ENCODE measurements at places on chromosomes 2 and 18.

DNA sequence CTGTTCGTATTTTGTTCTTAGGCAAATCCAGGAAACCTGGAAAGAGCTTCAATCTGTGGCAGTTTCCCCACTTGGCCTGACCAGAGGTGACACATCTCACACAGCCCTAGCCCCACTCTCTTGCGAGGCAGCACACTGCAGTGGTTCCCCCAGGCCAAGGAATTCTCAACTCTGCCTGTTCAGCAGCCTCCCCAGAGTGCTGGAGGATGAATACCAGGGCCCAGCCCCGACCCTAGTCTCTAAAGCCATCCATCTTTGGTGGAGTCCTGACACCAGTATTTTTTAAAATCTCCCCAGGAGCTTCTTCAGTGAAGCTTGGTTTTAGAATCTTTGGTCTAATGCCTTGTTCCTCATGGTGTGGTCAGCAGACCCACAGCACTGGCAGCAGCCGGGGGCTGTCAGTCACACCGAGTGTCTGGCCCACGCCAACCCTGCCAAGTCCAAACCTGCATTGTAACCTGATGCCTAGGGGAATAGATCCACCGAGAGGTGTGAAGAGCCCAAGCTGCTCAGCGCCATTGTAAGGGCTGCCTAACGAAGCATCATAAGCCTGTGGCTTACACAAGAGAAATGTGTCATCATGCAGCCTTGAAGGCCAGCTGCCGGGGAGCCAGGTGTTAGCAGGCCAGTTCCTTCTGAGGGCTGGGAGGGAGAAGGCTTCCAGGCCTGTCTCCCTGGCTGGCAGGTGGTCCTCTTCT lies 428.7 kb upstream of the ID2 start:
- no peak for DNase-seq

DNA sequence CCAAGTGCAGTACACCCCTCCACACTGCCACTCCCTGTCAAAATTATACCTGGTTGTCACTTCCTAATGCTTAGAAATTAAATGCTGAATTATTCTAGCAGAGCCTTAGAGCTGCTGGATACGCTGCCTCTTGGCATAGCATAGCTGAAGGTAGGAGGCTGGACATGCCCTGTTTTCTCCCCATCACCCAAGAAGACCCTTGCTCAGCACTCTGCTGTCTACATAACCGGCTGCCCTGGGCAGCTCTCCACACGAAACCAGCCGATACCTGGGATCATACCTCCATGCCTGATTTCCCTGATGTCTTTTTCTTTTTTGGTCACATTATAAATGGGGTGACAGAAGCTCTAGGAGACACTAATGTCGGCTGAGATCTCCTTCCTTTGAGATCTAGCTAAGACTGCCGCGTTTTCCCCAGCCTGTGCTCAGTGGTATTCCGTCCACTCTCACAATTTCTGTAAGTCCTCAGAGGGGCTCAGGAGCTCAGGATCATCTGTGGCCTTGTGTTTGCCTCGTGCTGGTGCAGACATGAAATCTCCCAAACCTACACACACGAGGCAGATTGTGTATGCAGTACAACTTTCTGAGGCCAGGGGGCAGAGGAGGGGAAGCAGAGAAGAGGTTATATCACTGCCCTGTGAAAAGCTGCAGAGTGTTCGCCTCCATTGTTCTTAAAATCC lies 13.5 kb upstream of the ZAP70 start:
- no peak for DNase-seq

GRCh38 chr2:128477026-128477820 lies 158.6 kb upstream of the HS6ST1 start:
- DNase-seq = no peak

GRCh38 chr2:238081561-238081960 lies 18.6 kb upstream of the ESPNL start:
- no peak for DNase-seq

GRCh38 chr2:168160897-168161296 lies 86.5 kb downstream of the STK39 start:
- no peak for DNase-seq

- no peak for DNase-seq
These were observed 1113.6 kb upstream of the PIK3C3 start for GRCh38 chr18:40841467-40841866.

GRCh38 chr2:144519934-144520731 lies at the start of gene ZEB2:
ZEB2 (minus strand) TSS chr2:144520119; CDS start chr2:144517350, 2,769 bp downstream.
- DNase-seq = no peak

GRCh38 chr2:215828528-215829184 lies 184.7 kb downstream of the MREG start:
- no peak for DNase-seq

- no peak for DNase-seq
These were observed 4.6 kb downstream of the SPATS2L start for GRCh38 chr2:200311139-200311538.

GRCh38 chr18:11761553-11761952 lies 72.5 kb downstream of the GNAL start:
- DNase-seq = no peak

DNA sequence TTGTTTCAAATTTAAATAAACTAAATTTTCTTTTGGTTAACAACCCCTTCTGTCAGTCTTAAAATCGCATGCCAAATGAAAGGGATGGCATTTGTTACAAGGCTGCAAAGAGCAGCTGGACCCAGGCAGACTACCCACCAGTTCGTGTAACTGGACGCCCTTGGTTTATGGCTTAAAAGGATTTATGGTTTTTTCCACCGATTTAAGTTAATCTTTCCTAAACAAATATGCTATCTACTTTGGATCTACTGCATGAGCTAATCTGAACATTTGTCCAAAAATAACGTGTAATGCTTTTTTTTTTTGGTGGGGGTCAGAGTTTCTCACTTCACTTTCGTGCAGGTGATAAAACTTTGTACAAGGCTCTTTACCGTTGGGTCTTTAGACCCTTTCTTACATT lies 62.9 kb downstream of the DIS3L2 start:
- no peak for DNase-seq

DNA sequence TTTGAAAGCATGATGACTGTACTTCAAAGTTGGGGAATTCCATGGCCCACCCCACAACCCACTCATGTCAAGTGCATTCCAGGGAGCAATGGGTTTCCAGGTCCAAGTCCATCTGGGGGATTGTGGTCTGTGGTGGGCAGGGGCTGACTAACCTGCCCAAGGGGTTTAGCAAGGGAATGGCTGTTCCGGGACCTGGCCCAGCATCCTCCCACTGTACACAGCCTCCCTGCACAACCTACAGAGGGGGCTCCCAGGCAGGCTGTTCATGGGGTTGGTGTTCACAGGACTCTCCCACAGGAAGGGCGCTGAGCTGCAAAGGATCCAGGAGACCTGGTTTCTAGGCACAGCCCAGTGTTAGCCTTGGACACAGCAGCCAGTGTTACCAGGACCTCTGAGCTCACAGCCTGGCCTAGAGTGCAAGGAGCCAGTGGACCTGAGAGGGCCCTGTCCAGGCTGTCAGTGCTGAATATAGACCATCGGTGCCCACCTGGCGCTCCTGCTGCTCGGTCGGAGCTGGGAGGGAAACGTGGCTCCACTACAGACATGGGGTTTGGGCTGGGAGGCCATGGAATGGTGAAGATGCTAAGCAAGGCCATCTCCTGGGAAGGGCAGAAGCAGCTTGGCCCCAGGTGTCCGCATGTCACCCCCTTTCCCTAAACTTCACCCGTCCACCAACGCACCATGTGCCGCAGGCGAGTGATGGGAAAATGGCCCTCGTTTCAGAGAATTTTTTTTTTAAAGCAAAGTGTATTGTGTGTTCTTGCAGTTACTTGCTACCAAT lies 317.2 kb downstream of the GBX2 start:
- no peak for DNase-seq

GRCh38 chr2:210862283-210863065 lies 306.1 kb downstream of the CPS1 start:
- DNase-seq = no peak

GRCh38 chr18:24914685-24915084 lies 437.3 kb downstream of the ZNF521 start:
- no peak for DNase-seq

DNA sequence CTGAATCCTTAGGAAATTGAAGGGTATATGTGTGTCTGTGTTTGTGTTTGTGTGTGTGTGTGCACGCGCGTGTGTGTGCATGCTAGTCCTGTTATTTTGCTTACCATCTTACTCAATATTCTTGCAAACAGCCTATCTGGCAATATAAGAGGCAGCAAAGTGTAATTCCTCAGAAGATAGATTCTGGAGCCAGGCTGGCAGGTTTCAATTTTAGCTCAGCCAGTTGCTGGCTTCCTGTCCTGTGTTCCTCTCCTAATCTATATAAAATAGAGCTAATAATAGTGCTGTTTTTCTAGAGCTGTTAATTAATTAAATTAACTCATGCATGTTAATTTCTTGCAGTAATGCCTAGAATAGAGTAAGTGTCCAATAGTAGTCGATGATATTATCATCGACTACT lies 256.2 kb downstream of the PIK3C3 start:
- no peak for DNase-seq

DNA sequence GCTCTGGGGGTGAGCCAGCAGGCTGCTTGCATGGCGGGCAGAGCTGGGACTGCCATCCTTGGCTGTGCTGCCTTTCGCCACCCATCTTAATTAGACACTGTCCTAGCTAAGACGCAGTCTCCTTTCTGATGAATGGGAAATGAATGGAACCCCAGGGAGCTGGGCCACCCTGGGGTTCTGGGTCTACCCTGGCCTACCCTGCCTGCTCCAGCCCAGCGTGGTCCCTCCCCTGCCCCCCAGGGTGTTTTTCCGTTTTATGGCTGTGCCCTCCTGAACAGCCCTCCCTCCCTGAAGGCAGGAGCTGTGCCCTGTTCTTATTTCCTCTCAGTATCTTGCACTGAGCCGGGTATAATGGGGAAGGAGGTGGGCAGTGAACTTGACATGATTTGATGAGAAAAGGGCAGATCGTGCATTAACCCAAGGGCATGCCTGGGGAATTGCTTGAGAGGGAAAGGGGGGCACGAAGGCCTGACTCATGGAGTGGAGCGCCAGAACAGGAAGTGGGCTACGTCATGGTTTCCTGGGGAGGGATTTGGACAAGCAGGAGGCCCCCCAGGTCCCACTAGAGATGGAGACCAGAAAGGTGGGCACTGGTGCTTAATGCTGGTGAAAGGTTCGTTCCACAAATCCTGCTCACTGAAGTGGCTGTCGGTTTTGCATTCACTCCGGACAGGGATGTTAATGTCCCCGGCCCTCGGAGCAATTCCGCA lies 165.0 kb downstream of the KLHL29 start:
- no peak for DNase-seq

GRCh38 chr2:221848286-221848685 lies 276.2 kb upstream of the EPHA4 start:
- no peak for DNase-seq

DNA sequence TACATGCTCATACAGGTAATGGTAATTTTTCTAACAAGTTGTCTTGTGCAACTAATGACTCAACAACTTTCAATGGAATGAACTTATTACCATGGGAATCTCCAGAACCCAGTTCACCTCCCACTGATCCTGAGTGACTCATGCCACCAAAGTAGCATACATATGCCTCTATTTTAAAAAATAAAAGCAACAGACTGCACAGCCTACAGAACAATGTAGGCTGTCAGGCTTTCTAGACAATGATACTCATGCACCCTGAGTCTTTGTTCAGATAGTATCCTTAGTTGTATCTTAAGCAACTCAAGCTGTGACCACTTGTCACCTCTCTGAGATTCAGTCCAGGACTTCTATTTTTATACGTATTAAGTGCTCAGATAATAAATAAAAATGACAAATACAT lies 531.0 kb upstream of the SETBP1 start:
- no peak for DNase-seq

DNA sequence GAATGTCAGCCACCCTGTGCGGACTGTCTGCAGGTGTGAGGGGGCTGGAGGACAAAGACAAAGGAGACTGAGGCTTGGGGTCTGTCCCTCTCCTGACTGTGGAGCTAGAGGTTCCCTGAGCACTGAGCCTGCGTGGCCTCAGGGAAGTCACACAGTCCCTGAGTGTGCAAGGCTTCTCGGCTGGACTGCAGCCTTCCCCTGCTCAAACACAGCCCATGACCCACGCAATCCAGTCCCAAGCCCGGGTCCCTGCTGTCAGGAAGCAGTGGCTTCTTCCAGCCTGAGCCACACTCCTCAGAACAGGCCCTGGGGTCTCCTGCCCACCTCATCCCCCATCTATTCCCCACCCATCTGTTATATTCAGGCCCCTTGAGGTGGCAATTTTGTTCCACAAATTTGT lies 2.7 kb downstream of the ASTL start:
- no peak for DNase-seq

DNA sequence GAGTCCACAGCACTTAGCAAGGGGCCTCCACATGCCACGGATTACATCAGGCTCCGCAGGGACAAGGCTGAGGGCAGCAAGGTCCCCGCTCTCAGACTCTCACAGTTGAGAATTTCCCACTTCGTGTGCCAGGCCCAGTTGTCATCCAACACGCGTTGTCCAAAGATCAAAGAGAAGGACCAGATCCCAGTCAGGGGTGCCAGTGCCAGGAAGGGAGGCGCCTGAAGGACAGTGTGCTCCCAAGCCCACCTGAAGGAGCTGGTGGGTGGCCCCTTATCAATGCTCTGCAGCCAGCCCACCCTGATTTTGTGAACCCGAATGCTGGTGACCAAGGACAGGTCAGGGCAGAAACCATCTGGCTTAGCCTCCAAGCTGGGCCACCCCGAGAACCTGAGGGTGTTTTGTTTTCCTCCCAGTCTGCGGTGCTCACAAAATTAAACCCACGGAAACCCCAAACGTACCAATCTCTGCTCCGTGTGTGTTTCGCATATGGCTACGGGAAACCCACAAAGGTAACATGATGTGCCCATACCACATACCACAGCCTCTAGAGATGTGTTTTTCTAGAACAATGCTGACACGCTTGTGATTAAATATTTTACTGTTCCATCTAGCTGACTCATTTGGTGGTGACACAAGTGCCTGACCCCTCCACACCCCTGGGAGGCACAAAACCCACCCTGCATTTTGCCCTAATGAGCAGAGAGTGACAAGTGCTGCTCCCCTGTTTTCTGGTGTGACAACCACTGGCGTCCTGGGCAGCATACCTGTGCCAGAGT lies 24.5 kb downstream of the CRACDL start:
- DNase-seq = no peak

DNA sequence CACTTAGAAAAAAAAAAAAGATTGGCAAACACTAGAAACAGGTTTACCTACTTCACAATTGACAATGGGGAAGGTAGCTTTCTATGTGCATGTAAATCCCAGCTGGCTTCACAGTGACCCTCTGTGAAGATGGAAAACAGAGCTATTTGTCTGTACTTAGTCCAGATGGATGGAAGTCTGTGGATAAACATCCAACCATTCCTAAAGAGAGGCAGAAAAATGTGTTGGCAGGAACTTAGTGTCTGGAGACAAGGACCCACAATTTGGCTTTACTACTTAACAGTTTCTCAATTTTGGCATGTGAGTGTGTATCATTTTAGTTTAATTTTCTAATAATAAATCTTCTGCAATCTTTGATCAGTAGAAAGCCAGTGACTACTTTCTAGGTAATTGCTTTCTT lies 154.4 kb downstream of the RAD51AP2 start:
- DNase-seq = no peak

GRCh38 chr18:42414756-42415454 lies 459.9 kb downstream of the PIK3C3 start:
- DNase-seq = no peak

DNA sequence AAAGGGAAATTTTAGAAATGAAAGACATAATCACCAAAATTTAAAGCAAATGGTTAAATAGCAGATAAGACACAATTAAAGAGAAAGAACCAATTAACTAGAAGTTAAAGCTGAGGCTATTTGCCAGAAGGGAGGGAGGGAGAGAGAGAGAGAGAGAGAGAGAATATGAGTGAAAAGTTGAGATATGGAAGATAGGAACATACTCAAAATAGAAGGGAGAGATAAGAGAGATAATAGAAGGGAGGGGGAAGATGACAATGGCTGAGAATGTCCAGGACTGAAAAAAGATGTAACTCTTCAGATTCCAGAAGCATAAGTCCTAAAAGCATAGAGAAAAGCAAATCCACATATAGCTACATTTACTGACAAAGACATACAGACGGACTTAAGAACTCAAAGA lies 17.1 kb upstream of the AAK1 start:
- DNase-seq = no peak
